ENCODE measurements at places on chromosomes 7 and 10. TPM values are rescaled to one million over a fixed set of nuclear protein-coding genes. Genes with fewer than 3 reads are reported as not detected.

The PSD gene
- not detected for total RNA-seq

The LRRD1 gene
- total RNA-seq, result not detected

The NUP205 gene
- total RNA-seq, result 82.5 TPM

- no peak for DNase-seq
These were observed 16.4 kb upstream of the RNF148 start for GRCh38 chr7:122719010-122719578.

DNA sequence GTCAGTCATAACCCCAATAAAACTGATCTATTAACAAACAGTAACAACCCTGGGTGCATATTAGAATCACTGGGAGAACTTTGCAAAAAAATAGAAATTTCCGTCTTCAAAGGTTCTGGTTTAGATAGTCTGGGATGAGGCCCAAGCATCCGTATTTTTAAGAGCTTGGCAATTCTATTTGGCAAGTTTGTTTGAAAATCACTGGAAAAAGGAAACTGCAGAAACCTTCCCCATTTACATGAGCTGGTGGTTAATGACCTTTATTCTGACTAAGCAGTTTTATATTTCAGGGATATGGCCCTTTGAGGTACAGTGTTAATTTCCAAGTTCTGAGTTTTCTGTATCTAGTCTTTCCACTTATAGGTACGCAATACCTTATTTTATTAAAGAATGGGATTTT is 115.8 kb upstream of the PRR15 start:
- no peak for DNase-seq

DNA sequence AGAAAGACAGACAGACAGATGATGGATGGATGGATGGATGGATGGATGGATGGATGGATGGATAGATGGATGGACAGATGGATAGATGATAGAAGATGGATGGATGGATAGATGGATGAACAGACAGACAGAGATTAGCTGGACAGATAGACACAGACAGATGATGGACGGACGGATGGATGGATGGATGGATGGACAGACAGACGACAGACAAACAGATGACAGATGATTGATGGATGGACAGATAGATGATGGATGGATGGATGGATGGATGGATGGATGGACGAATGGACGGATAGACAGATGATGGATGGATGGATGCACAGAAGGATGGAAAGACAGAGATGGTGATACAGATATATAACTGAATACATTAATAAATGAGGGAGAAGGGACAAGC is 190.9 kb upstream of the CALN1 start:
- DNase-seq, result no peak

Data from M059J (cell line).